A549 treated with dexamethasone at 1 μM for 4 hours (cell line): ENCODE measurements at places on chromosomes 6 and 20. TPM values are rescaled to one million over a fixed set of nuclear protein-coding genes. Genes with fewer than 3 reads are reported as not detected.

Gene LGSN
- 1.9 to 3.7 TPM (median 2.7 TPM) in 5 replicates for total RNA-seq

Gene NINL
- total RNA-seq = 13.2 to 17.4 TPM (median 14.4 TPM) in 5 replicates

Gene COL9A3
- total RNA-seq = 0.41 to 0.74 TPM (median 0.60 TPM) in 5 replicates

Gene LHFPL5
- total RNA-seq = 0.08 to 0.17 TPM (median 0.16 TPM) in 3 of 5 replicates, not detected in the others
